Left kidney (tissue), 8 donors: ENCODE measurements at places on chromosomes 6 and 20. TPM values are rescaled to one million over a fixed set of nuclear protein-coding genes. Genes with fewer than 3 reads are reported as not detected.

Gene FGD2
- polyA plus RNA-seq: 2.5 TPM

DNA sequence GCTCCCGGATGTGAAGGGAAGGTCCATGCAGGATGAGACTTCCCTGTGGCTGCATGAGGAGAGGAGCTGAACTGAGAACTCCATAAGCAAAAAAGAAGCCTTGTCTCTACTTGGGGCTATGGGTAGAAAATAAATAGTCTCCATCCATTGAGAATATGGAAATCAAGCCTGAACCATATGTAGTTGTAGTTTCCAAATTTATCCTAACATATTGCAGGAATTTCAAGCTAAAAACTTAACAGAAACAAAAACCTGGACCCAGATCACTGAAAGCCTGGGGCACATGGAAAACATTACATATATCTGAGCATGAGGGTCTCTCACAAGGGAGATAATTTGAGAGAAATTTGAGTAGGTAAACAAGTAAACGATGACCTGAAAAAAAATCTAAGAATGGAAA lies 94.9 kb upstream of the C6orf118 start:
- no peak for DNase-seq

GRCh38 chr20:62386383-62387218 lies at the start of gene RPS21:
TSS of gene RPS21 (plus strand) at chr20:62387103. CDS start at chr20:62387339, 236 bp downstream.
- DNase-seq: peak; percentile 86

DNA sequence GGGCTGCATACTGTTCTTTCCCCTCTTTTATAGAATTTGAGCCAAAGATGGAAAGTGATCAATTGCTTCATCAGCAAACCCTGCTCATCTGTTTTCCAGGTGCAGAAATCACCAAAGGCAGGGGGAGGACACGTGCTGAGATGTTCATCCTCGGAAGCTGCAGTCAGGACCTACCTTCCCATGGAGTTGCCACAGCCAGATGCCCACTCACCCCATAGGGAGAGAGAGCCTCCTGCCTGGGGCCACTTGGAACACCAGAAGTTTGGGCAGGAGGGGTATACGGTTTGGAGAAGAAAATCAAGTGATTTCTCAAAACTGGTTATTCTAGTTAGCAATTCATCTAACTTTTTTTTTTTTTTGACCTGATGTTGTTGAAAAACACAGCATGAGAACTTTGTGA lies 5.3 kb upstream of the CST7 start:
- no peak for DNase-seq

DNA sequence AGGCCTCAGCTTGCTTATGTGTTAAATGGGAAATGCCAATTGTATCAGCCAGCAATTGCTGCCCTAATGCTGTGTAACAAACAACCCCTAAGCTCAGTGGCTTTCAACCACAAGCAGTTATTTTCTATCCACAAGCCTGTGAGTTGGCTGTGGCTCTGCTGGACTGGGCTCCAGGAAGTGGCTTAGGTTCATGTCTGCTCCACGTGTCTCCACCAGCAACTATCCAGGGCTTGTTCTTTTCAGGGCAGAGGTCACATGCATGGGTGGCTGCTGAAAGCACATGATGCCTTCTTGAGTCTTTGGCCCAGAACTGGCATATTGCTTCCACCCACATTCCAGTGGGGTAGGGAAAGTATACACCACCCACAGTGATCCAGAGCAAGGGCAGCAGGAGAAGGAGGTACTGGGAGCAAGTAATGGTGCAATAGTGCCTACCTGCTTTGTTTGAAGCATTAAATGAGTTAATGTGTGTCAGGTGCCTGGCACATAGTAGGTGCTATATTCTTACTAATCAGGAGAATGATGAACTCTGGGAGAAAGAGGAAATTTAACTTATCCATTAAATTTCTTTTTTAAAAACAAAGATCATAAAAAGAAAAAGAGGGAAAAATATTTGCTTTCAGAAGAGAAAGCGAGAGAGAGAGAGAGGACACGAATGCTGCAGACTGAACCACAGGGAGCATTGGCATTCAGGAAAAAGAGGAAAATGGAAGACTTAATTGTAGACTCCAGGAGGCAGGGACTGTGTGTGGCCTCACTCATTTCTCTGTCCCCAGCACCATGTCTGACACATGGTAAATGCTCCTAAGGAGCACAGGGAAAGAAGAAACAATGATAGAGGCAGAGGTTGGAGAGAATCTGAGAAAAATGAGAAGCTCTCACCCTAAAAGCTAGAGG lies 25.2 kb upstream of the RNF24 start:
- DNase-seq: no peak
